ENCODE measurements at places on chromosomes 1 and 21. TPM values are rescaled to one million over a fixed set of nuclear protein-coding genes. Genes with fewer than 3 reads are reported as not detected.

- DNase-seq = no peak
These were observed 642 bp downstream of the RSRP1 start for GRCh38 chr1:25246600-25247023.

GRCh38 chr21:41726970-41727783 is 39.7 kb downstream of the RIPK4 start:
- peak; percentile 42 for DNase-seq

DNA sequence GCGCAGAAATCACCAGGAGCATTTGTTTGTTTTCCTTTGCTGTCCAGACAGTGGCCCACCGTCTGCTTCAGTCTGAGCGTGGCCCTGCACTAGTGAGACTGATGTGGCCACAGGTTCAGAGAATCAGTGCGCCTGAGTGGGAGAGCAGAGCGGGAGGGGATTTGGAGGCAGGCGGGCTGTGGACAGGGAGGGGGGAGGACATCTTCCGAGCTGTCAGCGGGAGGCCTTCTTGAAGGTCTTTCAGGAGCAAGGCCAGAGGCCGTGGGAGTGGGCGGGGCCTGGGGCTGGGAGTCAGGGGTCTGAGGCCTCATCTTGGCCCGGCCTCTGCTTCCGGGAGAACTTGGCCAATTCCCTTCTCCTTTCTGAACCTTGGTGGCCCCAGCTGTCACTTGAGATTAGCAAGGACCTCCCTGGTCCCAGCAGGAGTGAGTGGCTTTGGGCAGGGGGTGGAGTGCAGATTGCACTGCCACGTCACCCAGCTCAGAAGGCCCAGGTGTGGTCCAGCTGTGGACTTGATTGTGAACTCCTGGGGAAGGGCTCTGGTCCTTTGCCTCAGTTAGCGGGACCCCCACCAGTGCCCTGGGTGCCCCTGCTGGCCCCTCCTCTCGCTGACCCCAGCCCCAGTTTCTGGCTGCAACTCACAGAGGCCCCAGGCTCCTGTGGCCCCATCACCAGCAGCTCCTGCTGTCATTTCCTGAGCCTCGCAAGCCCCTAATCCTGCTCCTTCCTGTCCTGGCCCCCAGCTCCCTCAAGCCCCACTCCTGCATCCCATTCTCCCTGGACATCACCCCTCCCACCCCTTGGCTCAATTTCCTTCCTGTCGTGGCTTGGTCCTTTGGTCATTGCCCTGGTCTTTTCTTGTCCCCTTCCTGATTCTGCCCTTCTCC is 8.4 kb downstream of the TNFRSF1B start:
- DNase-seq = peak; percentile 64

DNA sequence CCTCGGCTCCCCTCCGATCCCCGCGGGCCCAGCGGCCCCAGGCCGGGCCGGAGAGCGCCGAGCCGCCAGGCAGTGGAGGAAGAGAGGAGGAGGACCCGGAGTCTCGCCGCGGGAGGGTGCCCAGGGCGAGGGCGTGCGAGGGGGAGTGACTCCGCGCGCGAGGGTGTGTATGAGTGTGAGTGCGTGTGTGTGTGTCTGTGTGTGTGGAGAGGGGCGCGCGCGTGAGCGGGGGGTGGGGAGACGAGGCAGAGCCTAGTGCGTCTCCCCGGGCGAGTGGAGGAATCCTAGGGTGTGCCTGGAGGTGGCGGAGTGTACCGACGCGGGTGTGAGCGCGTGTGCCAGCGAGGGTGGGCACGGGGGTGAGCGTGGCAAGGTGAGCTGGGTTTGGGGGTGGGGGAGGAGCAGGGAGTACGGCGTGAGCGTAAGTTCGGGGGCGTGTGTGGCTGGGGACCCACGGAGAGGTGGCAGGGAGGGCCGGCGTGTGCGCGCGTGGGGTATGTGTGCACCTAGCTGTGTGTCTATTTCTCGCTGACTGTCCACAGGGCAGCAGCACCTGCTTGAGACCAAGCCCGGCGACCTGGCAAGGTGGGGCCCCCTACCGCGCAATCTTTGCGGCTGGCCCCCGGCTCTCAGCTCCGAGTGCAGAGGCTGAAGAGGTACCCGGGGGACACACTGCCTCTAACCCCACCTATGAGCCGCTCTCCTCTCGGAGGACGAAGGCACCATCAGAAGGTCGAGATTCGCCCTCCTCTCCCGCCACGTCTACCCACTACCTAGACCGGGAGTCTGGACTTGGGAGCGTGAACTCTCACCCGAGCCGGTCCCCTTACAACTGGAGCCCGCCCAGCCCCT is 784 bp upstream of the KCND3 start:
- DNase-seq = peak; percentile 45

DNA sequence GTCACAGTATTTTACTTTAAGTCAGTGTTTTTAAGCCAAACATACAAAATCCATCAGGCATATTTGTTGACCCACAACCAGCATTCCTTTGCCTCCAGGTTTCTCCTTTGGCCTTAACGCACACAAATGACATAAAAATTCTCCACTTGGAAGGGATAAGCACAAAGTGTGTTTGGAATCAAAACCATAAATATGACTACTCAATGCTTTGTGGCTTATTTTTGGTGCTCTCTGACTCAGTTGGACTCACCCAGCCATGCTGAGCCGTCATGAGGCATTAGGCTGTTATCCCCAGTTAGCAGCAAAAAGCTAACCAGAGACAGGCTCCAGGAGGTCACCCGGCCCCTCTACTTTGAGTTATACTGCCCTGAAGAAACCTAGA is 948 bp downstream of the PRUNE1 start:
- no peak for DNase-seq

DNA sequence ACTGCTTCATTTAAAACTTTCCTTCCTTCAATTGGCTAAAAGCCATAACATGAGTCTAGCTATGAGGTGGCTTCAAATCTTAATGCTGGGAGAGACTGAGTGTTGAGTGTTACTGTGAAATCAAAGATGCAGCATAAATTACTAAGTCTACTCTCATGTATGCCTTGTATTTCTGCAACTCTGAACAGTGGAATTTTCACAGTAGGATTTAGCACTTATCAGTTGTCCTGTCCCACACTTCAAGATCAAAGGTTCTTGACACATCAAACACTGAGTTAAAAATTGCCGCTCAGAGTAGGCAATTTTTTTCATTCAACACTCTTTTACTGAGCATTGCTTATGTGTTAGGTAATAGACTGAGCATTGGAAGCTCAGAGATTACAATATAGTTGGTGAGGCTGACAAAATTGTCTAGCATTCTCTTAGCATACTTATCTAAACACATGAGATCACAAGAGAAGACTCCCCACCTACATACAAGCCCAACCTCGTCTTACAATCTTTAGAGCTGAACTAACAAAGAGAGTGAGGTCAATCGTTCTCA is 56.4 kb upstream of the ADORA3 start:
- no peak for DNase-seq

GRCh38 chr21:38221594-38221993 is 35.2 kb upstream of the KCNJ15 start:
- DNase-seq = no peak

GRCh38 chr1:84319662-84320061 is 18.2 kb downstream of the SAMD13 start:
- DNase-seq = no peak

DNA sequence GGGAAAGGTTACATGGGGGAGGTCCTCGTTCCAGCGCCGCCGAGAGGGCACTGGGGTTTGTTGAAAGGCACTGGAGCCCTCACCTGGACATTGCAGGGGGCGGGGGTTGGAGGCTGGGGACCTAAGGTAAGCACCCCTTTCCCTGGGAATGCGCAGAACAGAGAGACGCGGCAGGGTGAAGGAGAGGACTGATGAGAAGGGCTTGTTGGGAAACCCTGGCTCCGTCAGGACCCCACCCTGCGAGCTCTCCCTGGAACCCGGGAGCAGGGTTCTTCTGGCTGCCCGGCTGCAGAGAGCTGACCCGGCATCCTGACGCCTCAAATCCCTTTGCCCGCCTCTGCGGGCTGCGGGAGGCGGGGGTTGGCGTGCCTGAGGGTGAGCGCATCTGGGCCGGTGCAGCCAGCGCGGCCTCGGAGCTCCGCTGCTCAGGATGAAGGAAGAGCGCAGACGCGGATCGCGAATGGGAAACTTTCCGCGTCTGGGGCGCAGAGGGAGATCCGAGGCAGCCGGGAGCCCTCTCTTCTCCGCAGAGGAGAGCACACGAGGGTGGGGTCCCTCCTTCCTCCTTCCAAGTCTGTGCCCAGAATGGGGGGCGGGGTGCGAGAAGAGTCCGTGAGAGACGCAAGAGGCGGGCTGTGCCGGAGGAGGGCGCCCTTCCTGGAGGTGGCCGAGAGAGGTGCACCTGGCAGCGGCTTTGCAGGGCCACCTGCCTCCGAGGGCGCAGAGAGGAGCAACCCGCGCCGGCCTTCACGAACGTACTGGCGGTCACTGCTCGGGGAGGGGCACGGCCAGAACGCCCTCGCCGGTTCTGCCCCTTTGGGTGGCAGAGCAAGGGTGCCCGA is 2.4 kb downstream of the IGSF21 start:
- DNase-seq = peak; percentile 16

- DNase-seq = no peak
These were observed 92.3 kb upstream of the GCLM start for GRCh38 chr1:94001397-94002045.

DNA sequence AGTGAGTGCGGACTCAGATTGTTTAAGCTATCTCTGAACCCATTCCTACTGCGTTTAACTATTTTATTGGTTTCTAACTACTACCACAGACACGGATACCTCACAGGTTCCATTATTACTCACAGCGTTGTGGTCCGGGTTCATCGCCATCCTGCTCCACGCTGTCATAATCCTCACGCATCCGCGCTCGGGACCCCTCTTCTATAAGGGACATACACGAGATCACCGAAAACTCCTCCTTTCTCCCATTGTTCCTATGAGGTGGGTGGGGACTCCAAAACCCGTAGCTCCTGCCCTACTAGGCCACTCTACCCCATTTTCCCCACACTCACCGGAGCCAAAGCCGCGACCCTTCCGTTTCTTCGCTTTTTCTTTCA is 610 bp downstream of the RBM8A start:
- DNase-seq = no peak

GRCh38 chr1:101217148-101217547 is 19.7 kb upstream of the S1PR1 start:
- no peak for DNase-seq

GRCh38 chr1:94852788-94853187 is 32.6 kb downstream of the SLC44A3 start:
- no peak for DNase-seq

DNA sequence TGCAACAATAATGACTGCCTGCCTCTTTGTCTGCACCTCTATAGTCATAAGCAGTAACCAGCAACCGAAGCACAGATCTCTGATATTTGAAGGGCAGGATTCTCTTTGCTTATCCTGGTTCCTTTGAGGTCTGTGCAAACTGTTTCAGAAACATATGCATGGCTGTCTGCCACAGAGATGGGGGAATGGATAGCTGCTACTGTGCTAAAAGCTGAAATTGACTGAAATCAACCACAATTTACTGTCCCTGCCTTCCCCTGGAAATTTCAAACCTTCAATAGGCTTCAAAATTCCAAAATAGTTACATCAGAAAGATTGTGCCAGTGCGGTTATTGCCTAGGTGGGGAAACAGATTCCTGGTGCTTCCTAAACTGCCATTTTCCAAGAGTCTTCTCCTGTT is 136.8 kb upstream of the GORAB start:
- DNase-seq = no peak

Gene NCMAP
- total RNA-seq = not detected

Gene MYBPH
- not detected for total RNA-seq

Gene EXTL1
- not detected for total RNA-seq

Gene NBPF10
- 4.0 TPM for total RNA-seq

Gene NCSTN
- total RNA-seq = 51.9 TPM

Gene RNF187
- 20.2 TPM for total RNA-seq

Gene TESK2
- 7.5 TPM for total RNA-seq

Gene ELF3
- total RNA-seq = 1.8 TPM

Gene LCE1B
- not detected for total RNA-seq

Data from uterus (tissue), 4 donors.